ENCODE measurements at places on chromosomes 5 and 9.

DNA sequence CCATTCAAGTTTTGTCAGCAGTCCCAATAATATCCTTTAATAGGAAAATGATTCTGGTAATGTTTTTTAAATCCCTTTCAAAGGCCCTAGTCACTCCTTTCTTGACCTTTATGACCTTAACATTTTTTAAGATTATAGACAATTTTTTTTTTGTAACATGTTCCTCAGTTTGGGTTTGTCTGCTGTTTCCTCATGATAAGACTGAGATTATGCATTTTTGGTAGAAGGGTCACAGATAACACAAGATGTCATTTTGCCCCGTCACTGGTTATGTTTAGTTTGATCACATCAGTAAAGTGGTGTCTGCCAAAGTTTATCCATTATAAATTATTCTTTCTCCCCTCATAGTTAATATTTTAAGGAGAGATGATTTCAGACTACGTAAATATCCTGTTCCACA lies 16.0 kb upstream of the PTPDC1 start:
- DNase-seq: no peak

- no peak for DNase-seq
Observed at GRCh38 chr9:117772960-117773359, 68.8 kb downstream of the TLR4 start.

GRCh38 chr9:127793093-127793708 lies 7.4 kb downstream of the CDK9 start:
- DNase-seq: no peak

GRCh38 chr5:89374818-89375521 lies 492.0 kb upstream of the MEF2C start:
- no peak for DNase-seq

DNA sequence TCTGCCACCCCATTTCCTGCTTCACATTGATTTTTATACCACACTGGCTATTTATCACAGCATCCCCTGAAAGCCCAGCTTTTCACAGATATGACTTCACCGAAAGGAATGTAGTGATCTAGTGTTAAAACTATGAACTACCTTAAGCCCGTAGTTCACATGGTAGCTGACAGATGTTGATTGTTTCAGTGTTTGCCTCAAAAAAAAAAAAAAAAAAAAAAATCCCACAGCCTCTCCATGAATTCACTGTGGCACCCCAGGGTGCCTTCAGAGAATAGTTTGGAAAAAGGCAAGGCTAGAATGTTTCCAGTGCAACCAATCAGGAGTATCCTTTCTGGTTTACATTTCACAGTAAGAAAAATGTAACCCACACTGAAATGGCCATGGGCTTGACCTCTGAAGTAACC lies 37.1 kb downstream of the GLIS3 start:
- DNase-seq: no peak

GRCh38 chr5:22431406-22431805 lies 421.7 kb downstream of the CDH12 start:
- no peak for DNase-seq

GRCh38 chr5:21806943-21807342 lies 1046.2 kb downstream of the CDH12 start:
- DNase-seq: no peak

DNA sequence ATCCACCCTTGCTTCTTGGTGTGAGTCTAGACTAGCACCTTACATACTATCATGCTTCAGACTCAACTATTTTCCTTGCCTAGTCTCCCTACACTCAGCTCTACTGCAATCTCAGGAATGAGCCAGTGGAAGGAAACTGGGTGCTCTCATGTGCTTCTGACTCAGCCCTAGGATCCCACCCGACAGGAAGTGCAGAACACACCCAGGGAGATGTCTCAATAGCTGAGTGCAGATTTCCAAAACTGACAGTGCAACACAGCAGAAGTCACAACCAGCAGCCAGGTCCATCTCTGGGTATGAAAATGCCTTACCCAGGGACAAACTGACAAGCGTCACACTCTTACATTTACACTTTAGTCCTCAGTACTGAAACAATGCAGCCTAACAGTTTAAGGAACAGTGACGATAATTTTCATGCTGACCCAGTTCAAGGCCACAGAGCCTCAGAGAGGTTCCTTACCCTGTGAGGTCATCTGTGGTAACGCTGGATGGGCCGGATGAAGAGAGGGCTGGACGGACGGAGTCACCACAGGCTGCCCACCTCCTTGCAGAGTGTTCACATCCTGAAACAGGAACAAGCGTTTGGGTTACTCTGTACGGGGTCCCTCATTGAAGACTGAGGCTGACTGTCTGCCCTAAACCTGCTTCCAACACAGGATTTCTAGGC lies 33.0 kb downstream of the FKBP15 start:
- no peak for DNase-seq

- no peak for DNase-seq
Observed at GRCh38 chr5:119359737-119360413, 4.1 kb downstream of the TNFAIP8 start.

- no peak for DNase-seq
Observed at GRCh38 chr9:4301296-4301695, 1.4 kb upstream of the GLIS3 start.

DNA sequence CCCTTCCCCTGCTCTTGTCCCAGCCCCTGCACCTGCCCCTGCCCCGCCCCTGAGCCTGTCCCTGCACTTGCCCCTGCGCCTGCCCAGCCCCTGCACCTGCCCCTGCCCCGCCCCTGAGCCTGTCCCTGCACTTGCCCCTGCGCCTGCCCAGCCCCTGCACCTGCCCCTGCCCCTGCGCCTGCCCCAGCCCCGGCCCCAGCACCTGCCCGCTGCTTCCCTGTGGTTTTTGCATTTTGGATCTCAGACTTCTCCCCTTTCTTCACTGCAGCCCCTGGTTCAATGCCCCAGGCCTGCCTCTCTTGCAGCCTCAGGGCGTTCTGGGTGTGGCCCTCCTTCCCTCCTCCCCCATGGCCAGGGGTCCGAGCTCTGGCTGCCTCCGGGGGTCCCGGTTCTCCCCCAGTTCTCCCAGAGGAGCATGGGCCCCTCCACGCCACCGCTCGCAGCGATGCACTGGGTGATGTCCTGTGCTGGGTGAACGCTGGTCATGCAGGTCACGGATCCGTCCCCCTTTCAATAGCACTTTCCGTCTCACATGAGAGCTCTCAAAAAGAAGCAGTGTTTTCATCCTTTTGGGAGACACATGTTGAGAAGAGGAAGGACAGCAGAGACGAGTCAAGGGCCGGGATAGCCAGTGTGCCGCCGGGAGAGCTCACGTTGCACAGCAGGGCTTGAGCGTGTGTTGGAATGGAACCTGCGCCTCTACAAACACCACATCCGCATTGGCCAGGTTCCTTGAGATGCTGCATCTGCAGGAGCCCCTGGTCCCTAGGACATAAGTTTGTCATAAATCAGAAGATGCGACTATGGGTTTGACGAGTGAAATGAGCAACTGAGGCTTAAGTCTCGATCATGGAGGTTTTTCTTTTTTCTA lies 44.0 kb upstream of the IRX4 start:
- no peak for DNase-seq

DNA sequence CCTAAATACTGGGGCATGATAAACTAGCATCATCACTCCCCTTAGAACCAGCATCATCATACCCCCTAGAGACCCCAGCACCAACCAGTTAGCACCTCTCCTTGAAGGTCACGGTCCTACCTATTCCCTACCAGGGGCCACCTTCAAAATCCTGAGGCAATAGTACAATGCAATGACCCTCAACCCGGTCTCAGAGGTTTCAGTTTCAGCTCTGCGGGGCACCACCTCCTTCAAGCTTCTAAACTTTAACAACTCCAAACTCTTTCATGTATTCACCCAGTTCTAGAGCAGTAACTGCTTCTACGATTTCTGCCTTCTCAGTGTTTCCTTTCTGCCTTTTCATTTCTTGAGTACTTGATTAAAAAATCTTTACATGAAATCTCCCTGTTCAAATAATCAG lies 130.1 kb upstream of the EPB41L4A start:
- no peak for DNase-seq

DNA sequence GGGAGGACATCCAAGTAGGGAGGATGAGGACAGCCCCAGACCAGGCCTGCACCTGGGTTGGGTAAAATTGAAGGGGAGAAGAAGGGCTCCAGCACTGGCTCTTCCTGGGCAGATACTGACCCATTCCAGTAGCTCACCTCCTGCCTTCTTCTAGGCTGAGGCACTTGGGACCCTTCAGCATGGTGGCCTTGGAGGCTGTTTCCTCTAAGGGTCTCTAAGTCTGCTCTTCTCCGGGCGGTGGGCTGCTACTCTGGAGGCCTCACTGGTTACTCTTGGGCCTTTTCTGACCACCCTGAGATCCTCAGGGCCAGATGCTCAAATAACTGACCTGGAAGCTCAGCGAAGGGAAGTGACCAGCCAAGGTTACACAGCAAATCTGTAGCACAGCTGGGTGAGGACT lies 2.8 kb upstream of the TIFAB start:
- DNase-seq: no peak

DNA sequence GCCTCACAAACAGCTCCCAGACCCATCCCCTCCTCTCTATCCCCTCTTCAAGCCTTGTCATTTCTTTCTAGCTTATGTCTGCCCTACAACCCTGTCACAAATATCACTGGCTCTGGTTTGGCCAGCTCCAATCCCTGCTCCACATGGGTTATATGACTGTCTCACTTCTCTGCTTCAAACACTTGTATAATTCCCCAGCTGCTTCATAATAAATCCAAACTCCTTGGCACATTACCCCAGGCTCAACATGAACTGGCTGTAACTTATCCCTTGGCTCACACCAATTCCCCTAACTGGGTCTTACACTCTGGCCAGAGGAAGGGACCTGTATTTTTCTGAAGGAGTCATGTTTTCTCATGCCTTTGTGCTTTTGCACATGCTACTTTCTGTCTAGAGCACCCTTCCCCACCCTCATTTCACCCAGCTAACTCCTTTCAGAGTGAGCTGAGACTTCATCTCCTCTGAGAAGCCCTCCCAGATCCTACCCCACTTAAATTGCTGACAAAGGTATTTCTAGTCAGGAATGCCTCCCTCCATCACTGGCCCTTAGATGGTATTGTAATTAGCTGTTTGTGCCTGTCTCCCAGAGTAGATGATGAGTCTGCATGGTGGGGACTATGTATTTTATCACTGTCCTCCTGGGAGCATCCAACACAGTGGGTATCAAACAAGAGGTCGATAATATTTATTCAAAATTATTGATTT lies 5.3 kb downstream of the PRXL2C start:
- no peak for DNase-seq

DNA sequence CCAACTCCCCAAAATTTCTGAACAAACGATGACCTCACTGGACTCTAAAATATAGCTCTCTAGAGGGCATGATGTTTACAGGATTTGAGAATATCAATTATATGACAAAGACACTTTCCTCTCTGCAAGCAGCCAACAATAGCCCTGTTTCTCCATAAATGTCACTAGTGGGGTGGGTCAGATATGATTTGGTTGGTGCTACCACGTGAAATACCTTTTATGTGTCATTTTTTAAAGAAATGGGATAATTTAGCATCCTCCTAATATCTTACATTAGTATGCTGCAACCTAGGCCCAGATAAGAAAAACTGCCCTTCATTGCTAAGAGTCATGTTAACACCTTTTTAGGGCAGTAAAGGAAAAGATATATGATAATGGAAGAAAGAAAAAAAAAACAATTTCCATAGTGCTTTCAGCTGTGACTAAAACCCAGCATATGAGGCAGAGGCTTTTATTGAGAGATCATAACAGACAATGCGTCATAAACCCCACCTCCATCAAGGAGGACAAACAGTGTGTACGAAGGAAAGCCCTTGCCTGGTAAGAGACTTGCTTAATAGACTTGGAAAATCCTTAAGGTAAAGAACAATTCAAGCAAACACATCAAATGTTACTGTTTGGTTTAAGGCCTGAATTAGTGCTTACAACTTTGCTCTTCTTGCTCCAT lies 372.4 kb upstream of the PAPPA start:
- no peak for DNase-seq

DNA sequence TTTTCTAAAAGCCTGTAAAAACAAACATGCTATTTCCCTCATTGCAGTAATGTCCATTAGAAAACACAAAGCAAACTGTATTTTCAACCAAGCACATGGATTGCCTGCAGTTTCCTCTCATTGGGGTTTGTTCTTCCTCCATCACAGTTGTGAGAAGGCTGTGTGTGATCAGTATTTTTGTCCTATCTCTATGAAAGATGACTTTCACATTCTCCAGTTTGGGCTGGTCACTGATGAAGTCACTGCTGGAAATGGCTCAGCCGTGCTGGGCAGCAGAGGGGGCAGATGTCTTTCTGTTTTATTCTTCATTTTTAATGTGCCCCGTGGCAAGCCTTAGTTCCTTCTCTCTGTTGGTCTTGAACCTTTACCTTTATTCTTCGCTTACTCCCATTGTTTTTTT lies 288.9 kb upstream of the MPDZ start:
- no peak for DNase-seq

DNA sequence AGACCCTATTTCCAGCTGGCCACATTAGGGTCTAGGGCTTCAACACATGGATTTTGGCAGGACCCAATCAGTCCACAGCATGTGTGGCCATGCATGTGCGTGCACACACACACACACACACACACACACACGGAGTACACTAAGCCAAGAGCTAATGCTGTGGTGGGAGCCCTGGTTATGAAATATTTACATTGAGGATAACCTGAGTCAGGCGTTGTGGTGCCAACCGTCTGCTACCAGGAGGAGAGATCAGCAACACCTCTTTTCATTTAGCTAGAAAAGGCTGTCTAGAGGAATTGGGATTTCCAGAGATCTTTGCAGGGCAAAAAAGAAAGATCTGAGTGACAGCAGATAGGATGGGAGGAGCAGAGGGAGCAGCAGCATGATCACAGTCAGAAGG lies 141.5 kb downstream of the TRPM3 start:
- DNase-seq: no peak

GRCh38 chr9:102669220-102669619 lies 325.9 kb upstream of the CYLC2 start:
- no peak for DNase-seq

DNA sequence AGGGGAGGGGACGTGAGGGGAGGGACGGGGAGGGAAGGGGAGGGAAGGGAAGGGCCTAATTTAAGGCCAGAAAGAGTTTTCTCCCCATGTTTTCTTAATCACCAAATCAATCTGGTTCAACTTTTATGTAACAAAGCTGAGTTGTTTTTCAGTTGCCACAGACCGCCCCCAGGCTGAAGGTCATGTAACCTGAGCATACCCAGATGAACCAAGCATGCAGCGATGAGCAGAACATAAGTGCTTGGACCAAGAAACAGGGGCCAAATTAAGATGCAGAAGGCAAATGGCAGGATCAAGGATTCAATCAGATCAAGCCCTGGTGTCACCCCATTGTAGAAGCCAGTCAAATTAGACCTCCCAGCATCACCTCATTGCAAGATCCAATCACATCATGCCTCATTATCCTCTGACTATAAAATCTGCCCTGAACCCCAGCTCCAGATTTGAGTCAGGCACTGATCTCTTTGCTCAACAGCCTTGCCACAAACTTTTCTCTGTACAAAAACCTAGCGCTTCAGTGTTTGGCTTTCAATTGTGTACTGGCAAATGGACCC lies 113.5 kb upstream of the TNPO1 start:
- DNase-seq: no peak

- DNase-seq: no peak
Observed at GRCh38 chr5:168174376-168174775, 117.1 kb upstream of the WWC1 start.

- no peak for DNase-seq
Observed at GRCh38 chr9:136309101-136309801, 5.4 kb upstream of the CCDC187 start.
